ENCODE measurements at places on chromosomes 5 and 9.

GRCh38 chr5:127326976-127327755, 36.6 kb downstream of the MEGF10 start:
- DNase-seq: no peak

GRCh38 chr5:39137819-39138451, 63.7 kb upstream of the RICTOR start:
- DNase-seq: no peak

- peak; percentile 73 for DNase-seq
These were observed 72.8 kb upstream of the IFNK start for GRCh38 chr9:27451207-27451797.

- DNase-seq: no peak
These were observed 17.6 kb downstream of the PSAT1 start for GRCh38 chr9:78314550-78314949.

DNA sequence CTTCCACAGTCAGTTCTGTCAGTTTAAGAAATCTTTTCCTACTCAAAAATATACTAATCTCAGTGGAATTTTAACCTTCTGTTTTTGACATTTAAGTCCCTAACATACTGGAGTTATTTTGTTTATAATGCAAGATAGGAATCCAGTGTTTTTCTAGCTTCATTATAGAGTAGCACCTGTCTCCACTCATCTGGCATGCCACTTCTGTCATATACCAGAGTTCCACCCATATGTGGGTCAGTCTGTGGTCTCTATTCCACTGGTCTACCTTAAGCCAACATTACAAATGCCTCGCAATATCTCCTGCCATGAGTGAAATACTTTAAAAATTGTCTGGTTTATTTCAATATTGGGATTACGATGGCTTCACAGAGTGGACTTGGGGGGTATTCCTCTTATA, 42.9 kb downstream of the RNF145 start:
- no peak for DNase-seq

- DNase-seq: no peak
These were observed 10.5 kb upstream of the ADGRV1 start for GRCh38 chr5:90548069-90548593.

DNA sequence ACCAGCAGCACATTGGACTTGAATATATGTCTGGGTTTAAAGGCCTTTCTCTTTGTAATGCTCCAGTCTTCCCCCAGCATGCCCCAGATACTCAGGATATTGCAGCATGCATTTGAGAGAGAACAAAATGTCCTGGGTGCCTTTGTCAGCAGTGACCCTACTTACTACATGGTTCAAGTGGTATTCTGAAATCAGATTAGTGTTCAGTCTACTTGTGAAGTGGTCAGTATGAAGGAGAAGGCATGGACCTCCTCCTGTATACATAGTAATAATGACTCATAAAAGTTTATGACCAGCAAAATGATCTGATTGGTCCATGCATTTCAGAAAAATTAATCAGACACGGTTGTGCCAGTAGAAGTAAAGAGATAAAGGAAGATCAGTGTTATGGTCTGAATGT, 25.4 kb downstream of the GPR21 start:
- DNase-seq: no peak

DNA sequence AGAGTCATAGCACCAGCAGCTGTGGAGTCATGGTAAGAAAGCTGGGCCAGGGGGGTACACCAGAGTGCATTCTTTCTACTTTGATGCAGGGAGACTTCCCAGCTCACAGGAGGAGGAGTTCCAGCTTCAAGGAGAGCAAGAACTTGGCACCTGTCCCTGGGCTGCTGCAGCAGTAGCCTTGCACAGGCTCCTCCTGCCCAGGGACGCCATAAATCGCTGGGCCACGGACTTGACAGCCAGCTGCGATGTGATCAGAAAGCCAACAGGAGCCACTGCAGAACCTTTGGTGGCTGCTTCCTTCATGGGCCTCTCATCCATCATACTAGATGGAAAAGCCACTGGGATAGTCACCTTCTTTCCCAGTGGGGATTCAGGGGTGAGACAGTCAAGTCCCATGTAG, 234.7 kb downstream of the NMUR2 start:
- DNase-seq: no peak

DNA sequence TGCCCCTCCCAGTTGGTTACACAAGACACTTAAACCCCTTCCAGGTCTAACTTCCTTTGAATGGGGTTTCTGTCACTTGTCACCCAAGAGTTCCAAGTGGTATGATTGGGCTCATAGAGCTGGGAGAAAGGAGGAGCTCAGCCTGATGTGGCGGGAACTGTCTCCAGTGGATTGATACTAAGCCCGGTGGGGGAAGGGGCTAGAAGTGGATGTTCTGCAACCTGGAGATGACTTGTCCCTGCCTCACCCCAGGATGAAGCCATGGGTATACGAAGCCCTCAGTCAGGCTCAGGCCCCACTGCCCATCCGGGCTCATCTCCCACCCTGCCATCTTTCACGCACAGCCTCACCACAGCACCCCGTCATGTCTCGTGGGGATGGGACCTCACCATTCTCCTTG, 203.9 kb downstream of the CDK5RAP2 start:
- no peak for DNase-seq

DNA sequence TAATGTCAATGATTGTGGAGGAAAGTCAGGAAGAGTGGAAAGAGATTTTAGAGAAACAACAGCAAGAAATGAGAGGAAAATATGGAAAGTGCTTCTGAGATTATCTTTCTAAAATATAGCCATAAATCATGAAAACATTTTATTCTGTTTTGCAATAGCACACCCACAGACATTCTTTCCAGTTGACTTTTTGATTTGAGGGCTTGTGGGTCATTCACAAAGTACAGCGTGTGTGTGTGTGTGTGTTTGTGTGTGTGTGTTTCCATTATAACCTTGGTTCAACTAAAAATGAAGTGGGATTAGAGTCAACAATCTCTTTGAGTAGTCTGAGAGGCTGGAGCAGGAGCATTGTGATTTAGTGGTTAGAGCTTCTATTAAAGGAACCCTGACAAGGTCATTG, 116.6 kb upstream of the GAS1 start:
- no peak for DNase-seq

GRCh38 chr9:88056876-88057275, 81.4 kb downstream of the SPATA31C2 start:
- DNase-seq: no peak

DNA sequence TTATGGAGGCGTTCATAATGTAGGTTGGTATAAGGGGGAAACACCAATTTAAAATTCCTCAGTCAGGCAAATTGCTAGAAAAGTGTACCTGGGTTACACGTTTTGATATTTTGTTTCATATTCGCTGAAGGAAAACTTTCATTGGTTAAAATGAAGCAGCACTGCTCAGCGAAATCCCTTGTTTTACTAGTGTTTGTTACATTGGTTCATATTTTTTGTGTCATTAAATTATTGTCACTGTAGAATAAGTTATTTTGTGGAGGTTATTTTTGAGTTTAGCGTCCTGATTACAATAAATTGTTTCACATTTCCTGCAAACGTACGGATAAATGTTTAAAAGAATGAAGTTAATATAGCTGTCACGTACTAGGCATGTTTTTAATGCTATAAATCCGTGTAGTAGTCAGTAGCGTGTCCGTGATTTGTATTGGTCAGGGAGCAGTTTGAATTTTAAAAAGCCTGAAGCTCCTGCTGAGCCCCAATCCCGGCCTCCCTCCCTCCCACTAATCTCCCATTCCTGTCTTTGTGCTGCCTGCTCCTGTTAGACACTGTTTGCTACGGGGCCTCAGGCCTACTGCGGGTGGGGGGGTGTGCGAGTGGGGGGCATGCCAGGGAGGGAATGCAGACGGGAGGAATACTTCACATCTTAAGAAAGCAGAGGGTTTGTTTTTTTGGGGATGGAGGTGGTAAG, 2.0 kb downstream of the NIPBL start:
- peak; percentile 35 for DNase-seq

DNA sequence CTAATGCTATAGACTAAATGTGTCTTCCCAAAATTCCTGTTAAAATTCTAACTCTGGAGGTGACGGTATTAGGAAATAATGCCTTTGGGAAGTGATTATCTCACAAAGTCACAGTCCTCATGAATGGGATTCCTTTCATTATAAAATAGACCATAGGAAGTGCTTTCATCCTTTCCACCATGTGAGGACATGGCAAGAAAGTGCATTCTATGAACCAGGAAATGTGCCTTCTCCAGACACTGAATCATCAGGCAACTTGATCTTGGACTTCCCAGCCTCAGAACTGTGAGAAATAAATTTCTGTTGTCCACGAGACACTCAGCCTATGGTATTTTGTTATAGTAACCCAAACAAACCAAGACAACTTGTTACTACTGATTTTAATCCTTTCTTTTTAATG, 582.4 kb upstream of the C9orf72 start:
- DNase-seq: no peak

GRCh38 chr5:72296256-72296655, 23.8 kb downstream of the MRPS27 start:
- DNase-seq: no peak

DNA sequence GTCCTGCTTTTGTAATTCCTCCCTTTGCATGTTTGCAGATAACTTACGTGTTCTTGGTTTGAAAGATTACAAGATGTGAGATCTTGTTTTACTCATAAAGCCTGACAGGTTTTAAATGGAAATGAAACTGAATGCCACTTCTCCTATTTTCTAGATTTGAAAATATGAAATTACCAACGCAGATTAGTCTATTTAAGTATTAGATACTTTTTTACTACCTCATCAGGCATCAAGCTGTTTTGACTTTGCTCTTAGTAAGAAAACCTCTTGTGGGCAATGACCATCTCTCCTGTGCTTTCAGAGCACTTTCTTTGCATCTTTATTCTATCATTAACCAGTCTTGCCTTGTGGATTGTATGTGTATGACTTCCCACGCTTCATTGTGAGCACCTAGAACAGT, 3.5 kb downstream of the DMXL1 start:
- DNase-seq: no peak

DNA sequence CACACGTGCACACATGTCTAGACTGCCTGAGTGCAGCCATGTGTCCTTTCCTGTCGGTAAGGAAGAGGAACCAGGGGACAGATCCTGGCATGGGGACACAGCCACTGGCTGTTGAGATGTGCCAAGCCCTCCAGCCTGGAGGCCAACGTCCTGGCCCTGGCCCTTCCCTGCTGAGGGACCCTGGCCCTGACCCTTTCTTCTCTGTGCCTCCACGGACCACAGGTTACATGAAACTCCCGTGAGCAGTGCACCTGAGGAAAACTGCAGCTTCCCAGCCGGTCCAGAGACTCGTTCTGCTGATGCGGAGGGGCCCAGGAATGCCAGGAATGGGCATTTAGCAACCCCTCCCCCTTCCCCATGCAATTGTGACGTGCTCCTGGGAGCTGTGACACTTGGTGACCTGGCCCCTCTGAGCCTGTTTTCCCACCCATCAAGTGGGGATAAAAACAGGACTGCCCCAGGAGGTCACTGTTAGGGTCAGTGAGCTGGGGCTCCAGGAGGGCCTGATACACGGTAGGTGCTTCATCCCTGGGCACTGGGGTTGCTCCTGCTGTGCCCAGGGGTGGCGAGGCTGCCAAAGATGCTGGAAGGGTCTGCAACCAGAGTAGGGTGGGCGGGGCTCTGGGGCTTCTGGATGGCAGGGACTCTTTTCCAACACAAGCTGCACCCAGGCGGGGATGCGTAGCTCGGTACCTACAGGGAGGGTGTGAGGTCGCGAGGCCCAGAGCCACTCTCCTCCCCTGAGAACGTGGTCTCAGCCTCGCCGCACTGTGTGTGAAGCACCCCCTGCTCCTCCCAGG, 151.5 kb downstream of the C9orf50 start:
- no peak for DNase-seq

- DNase-seq: no peak
These were observed 13.4 kb upstream of the TSC1 start for GRCh38 chr9:132957805-132958204.

DNA sequence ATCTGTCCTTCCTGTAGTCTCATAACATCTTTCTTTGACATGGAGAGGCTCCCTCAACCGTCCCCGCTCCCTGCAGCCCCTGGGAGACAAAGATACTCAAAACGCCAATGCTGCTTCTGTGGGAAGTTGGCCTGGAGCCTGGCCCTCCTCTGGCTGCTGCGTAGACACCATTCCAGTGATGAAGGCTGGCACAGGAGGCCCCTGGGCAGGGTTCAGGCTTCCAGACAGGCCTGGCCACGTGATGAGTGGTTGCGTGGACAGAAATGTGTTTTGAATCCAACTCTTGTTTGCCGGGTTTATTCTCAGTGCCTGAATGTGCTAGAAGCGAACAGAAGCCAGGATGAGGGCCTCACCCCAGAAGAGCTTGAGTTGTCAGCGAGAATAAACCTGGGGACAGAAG, 43.2 kb upstream of the NKX2-5 start:
- DNase-seq: no peak

All from skin of body (tissue), 3 donors.